Upper lobe of left lung (tissue), 6 donors: ENCODE measurements at places on chromosomes 11 and 22. TPM values are rescaled to one million over a fixed set of nuclear protein-coding genes. Genes with fewer than 3 reads are reported as not detected.

Gene MS4A12
- total RNA-seq, result not detected

Gene SLC16A8
- 0.46 TPM for total RNA-seq

Gene OR4D6
- not detected for total RNA-seq

Gene MOGAT2
- total RNA-seq, result 0.11 TPM

Gene TCN2
- 49.4 TPM for total RNA-seq

Gene CHRDL2
- total RNA-seq, result 3.1 TPM

Gene TSSC4
- 28.9 TPM for total RNA-seq

Gene DCHS1
- total RNA-seq, result 9.2 TPM

Gene POU2AF2
- total RNA-seq, result 0.24 TPM
